HFFc6 (cell line): ENCODE measurements at places on chromosomes 16 and 17.
A peak's percentile ranks its signal among the peaks of the same experiment; 100 is the strongest.

DNA sequence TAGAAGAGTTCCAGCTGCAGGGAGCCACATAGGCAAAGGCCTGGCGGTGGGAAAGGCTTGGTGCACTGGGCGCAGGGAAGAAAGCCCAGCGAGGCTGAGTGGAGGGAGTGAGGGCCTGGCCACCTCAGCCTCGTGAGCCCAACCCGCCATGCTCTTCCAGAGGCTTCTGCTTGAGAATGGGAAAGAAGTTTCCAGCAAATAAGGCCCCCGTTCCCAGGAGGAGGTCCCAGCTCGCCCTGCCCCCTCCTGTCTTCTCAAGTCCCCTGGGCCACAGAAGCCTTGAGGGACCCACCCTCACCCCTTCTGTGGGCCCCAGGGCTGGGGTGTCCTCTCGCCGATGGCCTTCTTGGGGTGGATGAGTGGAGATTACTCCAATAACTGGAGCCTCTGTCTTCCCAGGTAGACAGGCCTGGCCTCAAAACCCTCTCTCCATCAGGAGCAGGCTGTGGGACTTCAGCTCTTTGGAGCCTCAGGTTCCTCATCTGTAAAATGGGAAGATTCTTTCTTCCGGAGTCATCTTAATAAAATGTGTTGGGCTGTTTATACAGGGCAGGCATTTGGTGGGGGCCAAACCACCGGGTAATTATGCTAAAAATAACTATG, 933 bp upstream of the SNN start:
- H3K4me1 ChIP-seq = peaks cover 13% of the 10 kb centered on the region
- no peak for DNase-seq
- peak overlapping the region; percentile 57 for H3K4me3 ChIP-seq

- H3K4me3 ChIP-seq = no peak overlapping the region
- H3K27ac ChIP-seq = no peak overlapping the region
- H3K27me3 ChIP-seq = no peaks in the 10 kb centered on the region; the same call in 1 of the 2 replicates
- peaks cover 8% of the 10 kb centered on the region; the same call in 1 of the 2 replicates for H3K4me1 ChIP-seq
Measured at GRCh38 chr17:72825218-72825617, 267.3 kb downstream of the SLC39A11 start.

DNA sequence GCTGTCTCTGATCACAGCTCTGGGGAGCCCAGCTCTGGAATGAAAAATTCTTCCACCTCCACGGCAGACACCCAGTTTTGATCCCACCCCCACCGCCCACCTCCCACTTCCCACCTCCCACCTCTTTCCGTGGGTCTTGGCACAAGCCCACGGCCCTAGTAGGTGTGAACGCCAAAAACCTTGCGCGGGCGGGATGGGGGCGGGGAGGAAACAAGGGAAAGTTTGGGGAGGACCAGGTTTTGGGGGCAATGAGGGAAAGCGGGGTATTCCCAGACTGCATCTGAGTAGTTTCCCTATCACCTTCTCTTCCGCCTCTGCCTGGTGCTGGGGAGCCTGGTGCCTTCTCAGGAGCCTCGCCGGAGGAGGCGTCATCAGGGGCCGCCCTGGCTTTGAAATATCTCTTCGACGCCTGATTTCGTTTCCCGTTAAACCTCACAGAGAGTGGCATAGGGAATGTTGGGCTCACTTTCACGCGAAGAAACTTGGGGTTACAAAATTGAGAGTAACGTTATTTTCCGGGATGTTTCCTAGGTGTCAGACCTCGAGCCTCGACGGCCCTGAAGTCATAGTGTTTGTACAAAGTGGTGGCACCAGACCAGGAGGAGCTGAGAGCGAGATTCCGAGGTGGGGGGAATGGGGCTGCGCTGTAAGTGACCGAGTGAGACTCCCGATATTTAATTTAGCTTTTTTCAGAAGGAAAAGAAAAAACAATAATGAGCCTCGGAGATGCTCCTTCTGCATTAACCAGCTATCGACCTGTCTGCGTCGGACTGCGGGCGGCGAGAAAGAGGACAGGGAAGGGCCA, 1.6 kb upstream of the IRX3 start:
- H3K36me3 ChIP-seq = peaks cover 34% of the 10 kb centered on the region
- peak overlapping the region; percentile 28 for H3K4me3 ChIP-seq
- H3K27me3 ChIP-seq = no peaks in the 10 kb centered on the region; the same call in none of the 2 replicates

GRCh38 chr17:50928646-50929045, 62.5 kb upstream of the TOB1 start:
- no peak overlapping the region for H3K4me3 ChIP-seq
- DNase-seq = no peak
- no peaks in the 10 kb centered on the region for H3K36me3 ChIP-seq
- no peaks in the 10 kb centered on the region; the same call in 1 of the 2 replicates for H3K27me3 ChIP-seq
- peaks cover 50% of the 10 kb centered on the region for H3K4me1 ChIP-seq

GRCh38 chr17:55421179-55421934, at the start of gene MMD:
TSS of gene MMD (minus strand) at chr17:55421835. CDS start at chr17:55421695, 140 bp downstream.
- H3K4me3 ChIP-seq = peak within 1 kb of the TSS; percentile 81
- DNase-seq = no peak

GRCh38 chr16:13036600-13036999, 135.2 kb downstream of the SHISA9 start:
- no peak overlapping the region for H3K4me3 ChIP-seq
- DNase-seq = no peak
- no peak overlapping the region for H3K27ac ChIP-seq
- peaks cover 6% of the 10 kb centered on the region; the same call in 1 of the 2 replicates for H3K36me3 ChIP-seq
